ENCODE measurements at places on chromosomes 3 and 15. TPM values are rescaled to one million over a fixed set of nuclear protein-coding genes. Genes with fewer than 3 reads are reported as not detected.

DNA sequence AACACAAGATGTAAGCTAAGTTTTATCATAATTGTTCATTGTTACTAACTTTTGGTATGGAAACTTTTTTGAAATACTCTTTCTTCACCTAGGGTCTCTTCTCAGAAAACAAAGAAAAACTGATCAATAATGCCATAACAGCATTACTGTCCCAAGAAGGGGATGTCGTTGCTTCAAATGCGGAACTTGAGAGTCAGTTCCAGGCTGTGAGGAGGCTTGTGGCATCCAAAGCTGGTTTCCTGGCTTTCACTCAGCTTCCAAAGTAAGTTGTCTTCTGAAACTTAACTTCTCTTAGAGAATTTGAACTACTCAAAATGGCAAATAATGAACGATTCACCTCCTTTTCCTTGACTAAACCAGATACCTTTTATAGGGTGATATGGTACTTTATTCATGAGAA lies 39.3 kb downstream of the DNAJC13 start:
- DNase-seq: no peak

DNA sequence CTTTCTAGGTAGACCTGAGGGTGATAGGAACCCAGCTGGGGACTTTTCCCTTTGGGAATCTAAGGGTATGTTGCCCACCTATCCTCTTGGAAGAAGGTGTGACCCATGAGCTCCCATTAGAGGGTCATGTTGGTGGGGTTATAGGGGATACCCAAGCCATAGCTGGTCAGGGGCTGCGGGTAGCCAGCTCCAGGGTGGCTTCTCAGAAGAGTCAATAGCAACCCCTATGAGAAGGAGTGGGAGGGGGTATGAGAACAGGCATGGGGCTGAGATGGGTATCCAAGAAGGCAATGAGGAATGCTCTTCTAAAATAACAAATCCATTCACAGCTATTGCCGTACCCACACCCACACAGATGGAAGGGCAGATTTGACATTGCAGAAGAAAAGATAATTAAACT lies 217.8 kb downstream of the UACA start:
- DNase-seq: no peak

ANKDD1A gene
- 1.7 TPM for total RNA-seq

GRCh38 chr15:65690173-65690572 lies 68.4 kb downstream of the SLC24A1 start:
- no peak for DNase-seq

- no peak for DNase-seq
Observed at GRCh38 chr3:137760341-137761098, 3.6 kb upstream of the SOX14 start.

DNA sequence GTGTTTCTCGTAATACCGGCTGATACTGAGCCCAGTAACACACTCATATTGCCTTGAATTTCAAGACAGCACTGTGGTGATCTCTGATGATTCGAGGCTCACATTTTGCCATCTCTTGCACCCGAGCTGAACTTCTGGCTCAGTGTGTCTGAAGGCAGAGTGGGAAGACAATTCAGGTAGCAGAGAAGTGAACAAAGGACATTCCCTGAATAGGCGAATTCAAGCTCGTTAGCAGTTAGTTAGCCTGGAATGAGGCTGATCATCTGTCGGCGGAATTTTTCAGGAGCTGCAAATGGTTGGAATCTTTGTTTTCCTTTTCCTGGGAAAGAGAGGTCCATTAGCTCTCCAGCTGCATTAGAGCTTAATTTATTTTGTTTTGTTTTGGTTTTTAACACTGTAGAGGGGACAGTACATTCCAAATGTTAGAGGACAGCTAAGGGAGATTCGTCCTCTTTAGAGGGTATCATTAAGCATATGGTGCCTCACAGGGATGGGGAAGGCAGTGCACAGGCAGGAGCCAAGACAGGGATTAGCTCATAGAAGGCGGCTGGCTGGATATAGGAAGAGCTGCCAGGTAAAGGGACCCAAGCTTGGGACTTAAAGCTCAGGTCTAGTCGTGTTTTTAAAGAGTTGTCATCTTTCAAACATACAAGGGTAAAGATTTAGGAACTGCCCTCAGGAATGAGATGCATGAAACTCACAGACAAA lies 119.7 kb upstream of the DLG1 start:
- no peak for DNase-seq

DNA sequence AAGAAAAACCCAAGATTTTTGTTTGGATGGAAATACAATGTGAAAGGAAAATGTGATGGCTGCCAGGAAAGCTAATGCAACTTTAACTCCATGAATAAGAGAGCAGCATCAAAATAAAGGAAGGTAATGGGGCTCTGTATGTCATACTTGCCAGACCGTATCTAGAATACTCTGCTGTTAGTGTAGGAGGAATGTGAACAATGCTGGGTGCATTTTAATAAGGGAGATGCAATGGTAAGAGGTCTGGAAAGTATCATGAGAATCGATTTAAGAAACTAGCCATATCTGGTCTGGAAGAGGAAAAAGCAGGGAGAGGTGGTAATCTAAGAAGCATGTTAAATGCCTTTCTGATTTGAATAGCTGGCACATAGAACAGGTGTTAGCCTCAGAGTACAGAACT lies 239.6 kb downstream of the GBE1 start:
- DNase-seq: no peak

DNA sequence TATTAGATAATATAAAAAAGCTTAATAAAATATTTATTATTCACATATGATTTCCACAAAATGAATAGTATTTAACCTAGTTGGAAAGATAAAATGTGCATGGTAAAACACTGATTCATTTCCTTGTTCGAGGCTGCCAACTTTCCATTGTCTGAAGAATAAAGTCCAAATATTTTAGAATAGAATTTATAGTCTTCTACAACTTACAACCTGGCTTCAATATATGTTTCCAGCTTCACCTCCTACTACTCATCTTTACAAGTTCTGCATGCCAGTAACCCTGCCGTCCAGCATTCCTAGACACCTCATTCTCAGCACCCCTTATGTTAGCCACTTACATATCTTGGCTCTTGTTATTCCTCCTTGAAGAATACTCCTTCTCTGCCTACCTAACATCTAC lies 244.5 kb downstream of the FGF12 start:
- no peak for DNase-seq

- no peak for DNase-seq
Observed at GRCh38 chr3:72015463-72015862, 230.5 kb upstream of the PROK2 start.

GRCh38 chr3:177753451-177754155 lies 556.3 kb upstream of the TBL1XR1 start:
- DNase-seq: no peak

All from NCI-H460 (cell line).